ENCODE measurements at places on chromosomes 16 and 17.

DNA sequence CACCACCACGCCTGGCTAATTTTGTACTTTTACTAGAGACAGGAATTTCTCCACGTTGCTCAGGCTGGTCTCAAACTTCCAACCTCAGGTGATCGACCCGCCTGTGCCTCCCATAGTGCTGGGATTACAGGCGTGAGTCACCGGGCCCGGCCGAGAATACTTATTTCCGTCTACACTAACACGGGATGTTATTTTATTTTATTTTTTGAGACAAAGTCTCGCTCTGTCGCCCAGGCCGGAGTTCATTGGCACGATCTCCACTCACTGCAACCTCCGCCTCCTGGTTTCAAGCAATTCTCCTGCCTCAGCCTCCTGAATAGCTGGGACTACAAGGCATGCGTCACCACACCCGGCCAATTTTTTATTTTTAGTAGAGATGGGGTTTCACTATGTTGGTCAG lies 9.5 kb upstream of the PDXDC1 start:
- no peak for DNase-seq

- no peak for DNase-seq
These were observed 5.8 kb upstream of the ABCA9 start for GRCh38 chr17:69066482-69066881.

DNA sequence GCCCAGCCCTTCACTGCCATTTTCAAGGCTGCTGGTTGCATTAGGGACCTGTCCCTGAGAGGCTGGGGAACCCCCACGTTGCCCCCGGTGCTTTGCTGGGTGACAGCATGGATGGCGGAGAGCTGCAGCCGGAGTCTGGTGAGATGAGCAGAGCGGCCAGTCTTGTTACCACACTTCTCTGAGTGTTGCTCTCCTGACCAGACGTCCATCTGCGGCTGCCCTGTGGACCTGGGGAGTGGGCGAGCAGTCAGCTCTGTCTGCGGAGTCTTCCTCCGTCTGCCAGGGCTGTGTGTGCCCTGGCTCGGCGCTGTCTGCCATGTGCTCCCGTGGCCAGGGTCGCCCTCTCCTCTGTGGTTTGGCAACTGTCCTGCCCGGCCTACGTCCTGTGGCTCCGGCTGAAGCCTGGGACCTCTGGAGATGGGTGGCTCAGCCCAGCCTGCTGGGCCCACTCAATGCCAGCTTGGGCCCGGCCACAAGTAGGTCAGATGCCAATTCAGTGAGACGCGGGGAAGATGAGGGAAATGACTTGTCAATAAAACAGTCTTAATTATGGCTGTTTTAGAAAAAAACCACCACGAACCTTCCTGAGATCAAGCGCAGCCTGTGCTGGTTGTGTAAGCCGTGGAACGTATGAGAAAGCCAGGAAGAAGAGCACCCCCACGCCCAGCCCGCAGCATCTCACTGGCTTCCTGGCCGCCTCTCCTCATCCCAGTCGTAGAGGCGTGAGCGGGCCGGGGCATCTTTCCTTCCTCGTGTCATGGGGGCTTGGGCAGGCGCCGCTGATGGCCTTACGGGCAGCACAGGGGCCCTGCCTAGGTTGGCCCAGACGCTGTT lies 7.9 kb downstream of the KCTD5 start:
- DNase-seq = no peak

DNA sequence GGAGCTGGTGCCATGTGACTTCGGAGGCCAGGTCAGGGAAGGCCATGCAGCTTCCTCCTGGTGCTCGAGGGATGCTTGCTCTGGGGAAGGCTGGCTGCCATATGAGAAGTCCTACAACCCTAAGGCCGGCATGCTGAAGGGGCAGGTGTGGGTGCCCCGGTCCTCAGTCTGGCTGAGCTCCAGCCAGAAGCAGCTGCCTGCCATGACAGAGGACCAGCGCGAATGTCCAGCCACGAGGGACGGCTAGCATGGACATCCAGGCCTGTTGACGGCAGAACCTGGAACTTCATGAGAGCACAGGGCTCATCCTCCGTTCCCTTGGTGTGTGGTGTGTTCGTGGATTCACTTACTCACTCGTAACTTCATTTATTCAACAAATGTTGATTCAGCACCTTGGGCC lies 140.6 kb downstream of the IRF8 start:
- no peak for DNase-seq

- no peak for DNase-seq
These were observed 1.4 kb upstream of the PMP22 start for GRCh38 chr17:15266325-15267125.

DNA sequence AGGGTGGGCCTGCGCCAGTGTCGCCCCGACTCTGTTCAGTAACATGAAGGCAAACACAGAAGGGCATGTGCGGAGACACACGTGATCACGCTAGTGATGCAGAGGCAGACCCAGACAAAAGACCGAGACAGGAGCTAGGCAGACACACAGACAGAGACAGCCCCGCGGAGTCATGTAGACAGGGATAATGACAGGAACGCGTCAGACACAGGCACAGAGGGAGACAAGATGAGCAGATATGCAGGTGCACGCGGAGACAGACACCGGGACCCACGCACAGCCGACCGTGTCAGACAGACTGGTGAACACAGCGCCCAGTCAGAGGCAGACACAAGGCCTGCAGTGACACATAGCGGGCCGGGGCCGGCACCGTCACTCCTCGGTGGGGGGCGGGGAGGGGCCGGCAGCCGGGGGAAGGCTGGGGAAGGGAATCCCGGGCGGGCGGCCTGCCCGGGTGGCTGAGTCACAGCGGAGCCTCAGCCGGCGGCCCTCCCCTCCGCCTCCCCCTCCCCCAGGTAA lies 7.4 kb downstream of the KDM6B start:
- DNase-seq = peak; percentile 83

GRCh38 chr17:37789021-37789565 lies 44.2 kb upstream of the HNF1B start:
- DNase-seq = no peak

DNA sequence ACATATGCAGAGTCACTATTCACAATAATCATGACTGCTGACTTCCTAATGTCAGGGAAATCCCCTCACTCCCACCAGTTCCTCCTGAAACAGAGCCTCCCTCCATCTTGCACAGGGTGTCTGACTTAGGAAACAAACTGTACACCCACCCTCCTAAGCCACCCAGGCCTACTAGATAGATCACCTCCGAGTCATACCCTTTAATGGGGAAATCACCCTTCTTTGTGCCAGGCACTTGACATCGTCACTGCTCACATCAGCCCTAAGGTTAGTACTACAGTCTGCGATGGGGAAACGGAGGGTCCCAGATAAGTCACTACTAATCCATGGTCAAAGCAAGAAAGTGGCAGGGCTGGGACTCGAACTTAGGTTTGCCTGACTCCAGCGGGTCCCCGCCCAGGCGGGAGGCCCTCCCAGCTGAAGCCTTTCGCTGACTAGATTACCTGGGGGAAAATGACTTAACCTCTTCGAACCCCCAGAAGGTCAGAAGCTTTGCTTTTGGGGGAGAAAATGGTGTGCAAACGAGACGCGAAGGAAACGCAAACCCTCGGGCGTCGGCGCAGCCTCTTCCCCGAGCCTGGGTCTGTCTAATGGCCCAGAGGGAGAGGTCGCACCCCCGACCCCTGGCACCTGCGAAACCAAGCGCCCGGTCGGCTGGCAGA lies 3.4 kb upstream of the MLLT6 start:
- peak; percentile 70 for DNase-seq

GRCh38 chr16:83109490-83110125 lies 482.8 kb downstream of the CDH13 start:
- no peak for DNase-seq

DNA sequence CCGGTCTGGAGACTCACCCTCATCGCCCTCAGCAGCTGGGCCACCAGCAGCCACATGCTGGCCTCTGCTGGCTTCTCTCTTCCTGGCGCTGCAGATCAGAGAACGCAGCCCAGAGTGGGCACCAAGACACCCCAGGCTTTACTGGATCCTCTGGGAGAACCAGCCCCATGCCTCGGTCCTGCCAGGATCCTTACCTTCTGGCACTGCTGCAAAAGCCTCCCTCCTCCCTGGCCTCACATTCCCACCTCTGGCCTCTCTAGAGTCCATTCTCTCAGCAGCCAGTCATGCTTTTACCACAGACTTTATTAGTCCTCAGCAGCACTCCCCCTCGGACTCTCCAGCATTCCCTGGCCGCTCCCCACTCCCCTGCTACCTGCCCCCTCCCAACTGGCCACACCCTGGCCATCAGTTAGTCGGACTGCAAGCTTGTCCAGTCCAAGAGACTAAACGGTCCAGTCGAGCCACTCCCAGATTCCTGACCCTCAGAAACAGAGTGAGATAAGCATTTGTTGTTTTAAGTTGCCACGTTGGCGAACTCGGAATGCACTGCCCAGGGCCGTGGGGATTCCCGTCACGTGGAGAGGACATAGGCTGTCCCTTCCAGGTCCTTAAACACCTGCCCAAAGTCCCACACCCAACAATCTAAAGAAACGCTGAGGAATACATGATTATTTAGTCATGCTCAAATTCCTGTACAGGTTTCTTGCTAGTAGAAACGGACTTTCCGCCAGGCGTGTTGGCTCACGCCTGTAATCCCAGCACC lies 5.9 kb upstream of the SPG7 start:
- no peak for DNase-seq

DNA sequence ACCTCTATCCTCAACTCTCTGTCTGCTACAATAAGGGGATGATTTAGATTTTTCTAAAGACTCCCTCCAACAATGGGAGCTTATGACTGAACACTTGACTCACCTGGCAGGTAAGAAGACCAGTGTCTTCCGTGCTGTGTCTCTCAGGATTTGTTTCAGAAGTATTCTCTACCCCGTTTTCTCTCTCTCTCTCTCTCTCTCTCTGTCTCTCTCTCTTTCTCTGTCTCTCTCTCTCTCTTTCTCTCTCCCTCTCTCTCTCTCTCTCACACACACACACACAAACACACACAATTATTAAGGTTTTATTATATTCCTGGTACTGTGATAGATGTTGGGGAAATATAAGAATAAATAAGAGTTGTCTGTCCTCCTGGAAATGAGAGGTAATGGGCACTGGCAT lies 263.9 kb downstream of the TOX3 start:
- no peak for DNase-seq

GRCh38 chr17:75769536-75769935 lies 4.5 kb upstream of the GALK1 start:
- no peak for DNase-seq

Data from activated naive CD4-positive, alpha-beta T cell (primary cell).